ENCODE measurements at places on chromosomes 5 and 9.

- no peak for DNase-seq
These were observed 209.6 kb upstream of the TNC start for GRCh38 chr9:115327436-115328122.

- DNase-seq = peak; percentile 46
These were observed 23.6 kb upstream of the RAB14 start for GRCh38 chr9:121225240-121225639.

DNA sequence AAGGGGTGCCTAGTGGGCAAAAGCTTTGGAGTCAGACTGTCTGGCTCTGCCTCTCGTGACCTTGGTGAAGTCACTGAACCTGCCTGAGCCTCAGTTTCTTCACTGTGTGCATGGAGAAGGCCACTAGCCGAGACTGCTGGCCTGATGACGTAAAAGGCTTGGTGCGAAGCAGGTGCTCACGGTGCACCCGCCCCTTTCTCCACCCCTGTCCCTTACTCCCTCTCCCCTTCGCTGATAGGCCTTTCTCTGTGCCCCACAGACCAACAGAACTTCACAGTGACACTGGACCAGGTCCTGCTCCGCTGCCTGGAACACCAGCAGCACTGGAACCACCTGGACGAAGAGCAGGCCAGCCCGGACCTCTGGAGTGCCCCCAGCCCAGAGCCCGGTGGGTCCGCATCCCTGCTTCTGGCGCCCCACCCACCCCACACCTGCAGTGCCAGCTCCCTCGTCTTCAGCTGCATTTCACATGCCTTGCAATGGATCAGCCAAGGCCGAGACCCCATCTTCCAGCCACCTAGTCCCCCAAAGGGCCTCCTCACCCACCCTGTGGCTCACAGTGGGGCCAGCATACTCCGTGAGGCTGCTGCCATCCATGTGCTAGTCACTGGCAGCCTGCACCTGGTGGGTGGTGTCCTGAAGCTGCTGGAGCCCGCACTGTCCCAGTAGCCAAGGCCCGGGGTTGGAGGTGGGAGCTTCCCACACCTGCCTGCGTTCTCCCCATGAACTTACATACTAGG lies 10.4 kb downstream of the FPGS start:
- no peak for DNase-seq

GRCh38 chr9:100724886-100725285 lies 147.0 kb downstream of the CAVIN4 start:
- DNase-seq = no peak

DNA sequence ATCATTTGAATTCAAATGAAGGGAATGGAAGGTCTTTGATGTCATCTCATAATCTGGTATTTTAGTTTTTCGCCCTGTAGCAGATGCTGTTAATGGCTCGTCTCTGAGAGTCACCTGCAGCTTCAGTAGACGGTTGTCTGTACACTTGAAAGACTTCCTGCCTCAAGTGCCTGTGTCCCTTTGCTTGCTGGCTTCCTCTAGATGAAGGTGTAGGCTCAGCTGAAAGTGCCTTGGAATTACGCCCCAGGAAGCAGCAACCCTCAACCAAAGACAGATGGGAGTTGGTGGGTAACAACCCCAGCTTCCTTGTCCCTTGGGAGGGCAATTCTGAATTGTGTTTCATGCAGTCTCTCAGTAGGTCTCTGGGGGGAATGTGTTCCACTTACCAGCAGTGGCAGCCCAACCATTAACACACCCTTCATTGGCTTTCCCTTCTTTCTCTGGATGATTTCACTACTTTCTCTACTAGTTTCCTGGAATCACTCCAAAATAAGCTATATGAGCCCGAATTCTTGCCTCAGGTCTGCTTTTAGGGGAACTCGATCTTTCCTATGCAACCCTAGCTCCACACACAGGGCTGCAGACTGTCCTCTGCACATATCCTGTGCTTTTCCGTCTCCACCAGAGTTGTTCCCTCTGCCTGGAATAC lies 395.6 kb downstream of the DMAC1 start:
- no peak for DNase-seq

DNA sequence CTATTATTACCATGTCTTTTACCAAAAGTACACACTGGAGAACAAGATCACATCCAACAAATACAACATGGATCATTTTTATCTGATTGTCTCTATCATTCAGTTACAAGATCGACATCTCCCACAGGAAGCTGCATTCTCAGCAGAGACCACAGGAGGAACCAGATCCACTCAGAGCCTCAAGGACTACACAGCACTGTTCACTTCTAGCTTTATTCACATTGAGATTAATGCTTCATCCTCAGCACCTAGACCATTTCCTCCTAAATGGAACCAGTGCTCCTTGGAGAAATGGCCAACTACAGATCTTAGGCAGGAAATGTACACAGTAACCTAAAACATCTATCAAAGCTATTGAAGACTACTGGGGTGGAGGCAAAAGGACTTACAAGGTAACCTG lies 13.3 kb upstream of the C5orf15 start:
- no peak for DNase-seq

- no peak for DNase-seq
These were observed 44.6 kb downstream of the FOCAD start for GRCh38 chr9:20728493-20729220.

DNA sequence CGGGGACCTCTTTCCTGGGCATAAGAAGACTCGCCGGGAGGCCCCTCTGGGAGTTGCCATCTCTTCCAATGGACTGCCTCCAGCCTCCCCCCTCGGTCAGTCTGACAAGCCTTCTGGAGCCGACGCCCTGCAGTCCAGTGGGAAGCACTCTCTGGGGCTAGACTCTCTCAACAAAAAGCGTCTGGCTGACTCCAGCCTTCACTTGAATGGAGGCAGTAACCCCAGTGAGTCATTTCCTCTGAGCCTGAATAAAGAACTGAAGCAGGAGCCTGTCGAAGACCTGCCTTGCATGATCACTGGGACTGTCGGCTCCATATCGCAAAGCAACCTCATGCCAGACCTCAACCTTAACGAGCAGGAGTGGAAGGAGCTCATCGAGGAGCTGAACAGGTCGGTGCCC lies 28.4 kb upstream of the LTC4S start:
- no peak for DNase-seq

DNA sequence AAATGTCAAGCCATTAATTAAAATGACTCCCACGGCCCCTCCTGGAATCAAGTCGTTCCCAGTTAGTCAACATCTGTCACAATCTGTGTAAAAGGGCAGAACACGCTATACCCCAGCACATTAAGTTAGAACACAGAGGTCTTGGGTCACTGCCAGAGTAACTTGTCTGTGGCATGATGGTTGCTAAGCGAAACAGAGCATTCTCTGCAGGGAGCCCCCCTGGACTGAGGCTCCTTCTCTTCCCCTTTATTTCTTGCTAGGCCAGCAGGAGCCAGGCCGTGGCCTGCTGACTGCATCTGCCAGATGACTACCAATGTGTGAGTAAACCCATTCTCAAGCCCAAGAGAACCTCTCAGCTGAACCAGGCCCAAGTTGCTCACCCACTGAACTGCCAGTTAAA lies 51.9 kb upstream of the ZBED3 start:
- no peak for DNase-seq

DNA sequence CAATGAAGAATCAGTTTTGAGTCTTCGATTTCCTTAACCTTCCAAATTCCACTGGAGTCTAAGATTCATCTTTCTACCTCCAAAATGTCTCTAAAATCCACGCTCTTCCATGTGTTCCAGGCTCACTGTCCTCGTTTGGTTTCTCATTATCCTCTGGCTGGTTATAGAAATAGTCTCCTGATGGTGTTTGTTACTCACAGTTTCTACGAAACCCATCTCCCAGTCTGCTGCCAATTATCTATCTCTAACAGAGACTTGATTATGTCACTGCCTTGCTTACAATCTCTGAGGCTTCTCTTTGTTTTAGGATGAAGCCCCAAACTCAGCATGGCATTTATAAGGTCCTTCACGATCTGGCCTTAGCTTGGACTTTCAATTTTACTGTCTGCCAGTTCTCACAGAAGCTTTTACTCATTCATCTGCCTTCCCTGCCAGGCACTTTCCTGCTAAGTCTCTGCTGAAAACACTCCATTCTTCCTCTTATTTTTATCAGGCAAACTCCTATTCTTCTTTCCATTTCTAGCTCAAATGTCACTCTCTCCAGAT lies 339.6 kb upstream of the SGCD start:
- DNase-seq = no peak

DNA sequence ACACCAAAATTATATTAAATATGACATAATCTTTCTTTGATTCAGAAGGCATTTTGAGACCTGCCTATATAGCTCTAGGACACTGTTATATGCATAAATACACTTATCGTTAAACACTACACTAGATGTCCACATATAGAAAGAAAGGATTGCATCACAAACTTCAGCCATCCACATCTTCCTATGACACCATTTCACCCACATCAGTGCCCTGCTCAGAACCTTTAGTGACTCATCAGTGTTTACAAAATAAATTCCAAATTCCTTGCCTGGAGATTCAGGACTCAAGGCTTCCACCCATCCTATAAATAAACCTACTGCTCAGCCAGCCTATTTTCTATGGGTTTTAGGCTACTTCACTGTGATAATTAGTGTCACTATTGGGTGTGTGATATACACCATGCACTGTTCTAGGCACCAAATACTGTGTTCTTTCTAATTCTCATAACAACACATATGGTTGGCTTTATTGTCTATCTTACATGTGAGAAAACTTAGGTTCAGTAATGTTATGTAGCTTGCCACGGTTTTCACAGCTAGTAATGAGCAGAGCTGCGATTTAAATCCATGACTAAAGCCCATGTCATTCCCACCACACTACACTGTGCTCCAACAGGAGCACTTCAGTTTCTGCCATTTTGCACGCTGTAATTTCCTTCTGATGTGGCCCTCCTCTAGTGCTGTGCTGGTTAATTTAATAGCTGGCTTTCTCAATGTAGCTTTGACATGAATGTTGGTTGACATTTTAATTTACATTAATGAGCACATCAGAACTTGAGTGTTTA lies 103.3 kb downstream of the SREK1 start:
- no peak for DNase-seq

- no peak for DNase-seq
These were observed 44.0 kb downstream of the LYRM7 start for GRCh38 chr5:131214609-131215227.

GRCh38 chr9:120711841-120712538 lies 2.3 kb downstream of the MEGF9 start:
- DNase-seq = no peak

GRCh38 chr5:10564838-10565784 lies 1.2 kb downstream of the ANKRD33B start:
- DNase-seq = no peak

DNA sequence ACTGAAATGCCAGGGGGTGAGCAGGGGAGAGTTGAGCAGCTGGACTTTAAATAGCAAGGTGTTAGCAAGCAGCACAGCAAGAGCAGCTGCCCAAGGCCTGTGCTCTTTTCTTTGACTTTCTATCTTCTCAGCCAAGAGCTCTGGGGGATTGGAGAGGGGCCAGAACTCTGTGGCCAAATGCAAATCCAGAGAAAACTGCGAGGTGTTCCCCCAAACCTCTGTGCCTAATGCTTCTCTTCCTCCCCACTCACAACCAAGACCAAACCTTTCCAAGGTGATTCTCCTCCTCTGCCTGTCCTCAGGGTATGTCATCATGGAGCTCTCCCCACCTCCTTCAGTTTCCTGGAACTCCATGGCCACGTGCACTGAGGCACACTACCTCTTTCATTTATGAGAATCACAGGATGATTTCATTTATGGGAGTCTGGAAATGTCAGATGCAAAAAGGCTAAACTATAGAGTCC lies 118.7 kb upstream of the WWC1 start:
- no peak for DNase-seq

GRCh38 chr5:114089259-114089658 lies 272.6 kb upstream of the KCNN2 start:
- no peak for DNase-seq

DNA sequence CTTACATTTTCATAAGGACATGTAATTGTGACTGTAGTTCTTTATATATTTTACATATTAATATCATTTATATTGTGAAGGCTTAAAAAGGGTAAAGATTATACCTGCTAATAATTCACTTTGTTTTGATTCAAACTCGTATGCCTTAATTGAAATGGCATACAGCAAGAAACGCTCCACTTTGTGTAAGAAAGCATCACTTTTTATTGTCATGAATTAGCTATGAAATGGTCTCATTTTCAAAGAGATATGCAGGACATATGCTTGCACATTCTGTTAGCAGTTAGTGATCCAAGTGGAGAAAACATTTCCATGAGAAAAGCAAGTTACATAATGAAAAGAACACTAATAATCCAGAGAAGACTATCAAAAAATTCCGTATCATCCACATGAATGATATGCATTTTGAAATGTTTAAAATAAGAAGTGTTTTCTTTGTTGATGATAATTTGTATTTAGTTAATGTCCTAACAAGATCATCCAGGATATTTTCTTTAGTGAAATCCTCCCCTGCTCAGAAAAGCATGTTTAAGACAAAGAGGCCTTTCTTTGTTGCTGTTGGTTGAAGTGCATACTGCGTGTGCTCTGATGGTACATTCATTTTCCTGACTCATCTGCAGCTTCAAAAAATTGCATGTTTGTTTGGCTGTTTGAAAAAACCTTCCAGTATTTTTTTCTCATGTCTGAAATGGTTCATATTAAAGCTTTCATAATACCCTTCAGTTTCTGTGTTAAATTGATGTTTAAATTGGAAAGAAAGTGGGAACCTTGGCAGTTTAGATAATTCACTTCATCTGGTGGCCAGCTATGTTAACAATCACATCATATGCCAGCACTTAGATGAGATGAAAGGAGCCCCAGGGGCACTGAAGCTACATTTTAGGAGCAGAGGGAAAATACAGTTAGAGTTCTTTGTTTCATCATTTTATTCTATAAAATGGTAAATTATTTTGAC lies 242.2 kb downstream of the CSNK1G3 start:
- DNase-seq = no peak

GRCh38 chr9:132268725-132269352 lies 85.9 kb downstream of the SETX start:
- no peak for DNase-seq

GRCh38 chr5:174202996-174203395 lies 157.5 kb downstream of the NSG2 start:
- no peak for DNase-seq

GRCh38 chr5:22835686-22836085 lies 17.5 kb downstream of the CDH12 start:
- DNase-seq = no peak

DNA sequence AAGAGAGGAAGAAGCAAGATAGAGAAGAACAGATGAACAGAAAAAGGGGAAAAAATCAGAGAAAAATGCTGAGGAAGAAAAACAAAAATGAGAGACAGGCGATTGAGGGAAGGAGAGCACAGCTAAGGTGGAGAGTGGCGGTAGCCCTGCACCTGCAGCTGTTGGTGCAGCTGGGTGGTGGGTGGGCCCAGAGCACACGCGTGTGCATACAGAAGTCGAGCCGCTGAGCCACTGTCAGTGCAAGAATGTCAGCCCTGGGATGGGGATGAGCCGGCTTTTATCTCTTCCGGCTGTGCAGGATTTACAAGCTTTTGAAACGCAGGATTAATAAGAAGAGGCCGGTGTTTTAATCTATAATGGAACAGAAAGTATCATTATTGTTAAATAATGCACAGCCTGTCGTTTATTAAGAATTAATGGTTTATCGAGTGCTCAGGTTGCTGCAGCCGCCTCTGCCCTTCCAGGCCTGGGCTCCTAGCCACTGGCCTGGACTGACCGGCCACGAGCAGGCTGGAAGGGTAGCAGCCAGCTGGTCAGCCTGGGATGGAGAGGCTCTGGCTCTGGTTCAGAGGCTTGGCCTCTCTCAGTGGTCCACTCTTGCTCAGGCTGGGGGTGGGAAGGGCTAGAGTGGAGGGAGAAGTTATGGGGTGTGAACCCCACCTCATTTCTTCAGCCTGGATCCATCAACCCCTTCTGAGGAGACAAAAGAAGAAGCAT lies 68.7 kb downstream of the PCDH1 start:
- peak; percentile 64 for DNase-seq

All from D721Med (cell line).